ENCODE measurements at places on chromosomes 3 and 15. TPM values are rescaled to one million over a fixed set of nuclear protein-coding genes. Genes with fewer than 3 reads are reported as not detected.

Gene SLC22A13
- 0.57 TPM for total RNA-seq

Gene STRA6
- not detected for total RNA-seq

Gene UTS2B
- total RNA-seq, result not detected

Gene FANCD2OS
- total RNA-seq, result not detected

Gene ATP13A4
- total RNA-seq, result 4.2 TPM

Gene BCHE
- not detected for total RNA-seq

Gene PRKCD
- total RNA-seq, result 20.5 TPM

Gene PLS1
- 2.6 TPM for total RNA-seq

Gene TRPM1
- total RNA-seq, result not detected

DNA sequence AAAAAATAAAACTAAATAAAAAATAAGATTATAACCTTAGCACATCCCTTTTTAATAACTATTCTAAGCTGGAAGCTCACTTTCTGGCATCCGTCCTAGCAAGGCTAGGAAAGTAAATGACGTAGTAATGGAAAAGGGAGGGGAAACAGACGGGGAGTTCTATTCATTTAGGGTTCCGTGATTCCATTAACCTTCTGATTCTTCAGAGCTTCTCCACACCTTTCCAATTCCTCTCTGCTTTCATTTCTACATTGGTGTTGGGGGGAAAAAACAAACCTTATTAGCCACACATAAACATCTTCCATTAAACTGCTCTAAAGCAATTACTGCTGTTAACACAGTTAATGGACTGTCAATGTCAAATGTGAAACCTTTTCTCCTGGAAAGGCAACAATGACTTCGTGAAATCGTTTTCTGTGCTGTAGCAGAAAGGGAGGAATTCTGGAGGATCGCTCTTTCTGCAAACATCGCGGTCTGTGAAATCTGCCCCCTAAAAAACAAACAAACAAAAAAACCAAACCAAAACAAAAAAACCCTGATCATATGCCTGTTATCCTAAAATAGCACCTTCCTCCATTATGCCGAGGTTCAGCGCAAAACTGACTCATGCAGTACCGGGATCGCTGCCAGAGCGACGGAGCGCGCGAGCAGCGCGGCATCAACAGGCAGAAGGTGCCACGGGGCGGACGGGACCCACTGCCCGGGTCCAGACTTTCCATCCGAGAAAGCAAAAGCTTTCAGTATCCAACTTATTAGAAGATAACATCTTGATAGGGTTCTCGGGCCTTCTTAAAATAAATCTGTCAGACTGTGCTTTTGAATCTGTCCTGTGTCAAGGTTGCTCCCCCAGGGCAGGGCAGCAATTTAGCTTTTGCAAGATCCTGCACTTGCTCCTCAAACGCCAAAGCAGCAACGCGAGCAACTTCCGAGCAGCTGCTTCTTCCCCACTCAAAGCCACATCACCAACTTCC, 156.2 kb downstream of the FGF12 start:
- H3K27me3 ChIP-seq, result peaks cover 14% of the 10 kb centered on the region
- peak overlapping the region; percentile 5 for H3K4me3 ChIP-seq
- no peak overlapping the region for H3K27ac ChIP-seq
- DNase-seq, result no peak

DNA sequence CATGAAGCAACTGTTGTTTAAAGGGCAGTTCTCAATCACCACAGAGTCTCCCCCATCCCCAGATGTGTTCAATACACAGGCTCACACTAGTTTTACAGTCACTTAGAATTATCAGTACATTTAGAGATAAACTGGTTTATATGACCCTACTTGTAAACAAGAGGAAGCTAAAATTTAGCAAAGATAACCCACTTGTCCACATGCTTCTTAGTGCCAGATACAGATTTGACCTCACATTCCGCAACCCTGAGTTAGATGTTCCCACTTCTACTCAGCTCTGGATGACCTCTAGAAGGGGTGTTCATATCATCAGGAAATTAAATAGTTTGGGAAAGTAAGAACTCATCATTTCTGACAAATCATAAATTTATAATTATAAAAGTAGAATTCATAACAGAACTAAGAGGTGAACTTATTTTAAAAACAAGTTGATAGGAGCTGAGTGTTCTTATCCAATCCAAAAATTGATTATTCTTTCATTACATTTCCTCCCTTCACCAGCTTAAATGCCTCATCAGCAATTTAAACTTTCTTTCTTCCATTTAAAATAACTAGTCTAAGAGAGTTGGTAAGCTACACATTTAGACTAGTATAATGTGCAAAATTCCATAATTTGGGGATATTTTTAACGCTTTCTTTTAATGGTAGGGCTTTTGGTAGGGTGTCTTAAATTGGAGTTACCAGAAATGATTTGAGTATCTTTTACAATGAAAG, 131.2 kb downstream of the FBN1 start:
- no peaks in the 10 kb centered on the region for H3K36me3 ChIP-seq
- no peak for DNase-seq
- H3K4me1 ChIP-seq, result no peaks in the 10 kb centered on the region
- H3K4me3 ChIP-seq, result no peak overlapping the region
- no peak overlapping the region for H3K27ac ChIP-seq

- H3K27me3 ChIP-seq, result peaks cover 16% of the 10 kb centered on the region
- no peak overlapping the region for H3K4me3 ChIP-seq
- no peak for DNase-seq
- H3K4me1 ChIP-seq, result peaks cover 4% of the 10 kb centered on the region
- no peak overlapping the region for H3K27ac ChIP-seq
These were observed 57.8 kb downstream of the MAP3K13 start for GRCh38 chr3:185420762-185421161.

DNA sequence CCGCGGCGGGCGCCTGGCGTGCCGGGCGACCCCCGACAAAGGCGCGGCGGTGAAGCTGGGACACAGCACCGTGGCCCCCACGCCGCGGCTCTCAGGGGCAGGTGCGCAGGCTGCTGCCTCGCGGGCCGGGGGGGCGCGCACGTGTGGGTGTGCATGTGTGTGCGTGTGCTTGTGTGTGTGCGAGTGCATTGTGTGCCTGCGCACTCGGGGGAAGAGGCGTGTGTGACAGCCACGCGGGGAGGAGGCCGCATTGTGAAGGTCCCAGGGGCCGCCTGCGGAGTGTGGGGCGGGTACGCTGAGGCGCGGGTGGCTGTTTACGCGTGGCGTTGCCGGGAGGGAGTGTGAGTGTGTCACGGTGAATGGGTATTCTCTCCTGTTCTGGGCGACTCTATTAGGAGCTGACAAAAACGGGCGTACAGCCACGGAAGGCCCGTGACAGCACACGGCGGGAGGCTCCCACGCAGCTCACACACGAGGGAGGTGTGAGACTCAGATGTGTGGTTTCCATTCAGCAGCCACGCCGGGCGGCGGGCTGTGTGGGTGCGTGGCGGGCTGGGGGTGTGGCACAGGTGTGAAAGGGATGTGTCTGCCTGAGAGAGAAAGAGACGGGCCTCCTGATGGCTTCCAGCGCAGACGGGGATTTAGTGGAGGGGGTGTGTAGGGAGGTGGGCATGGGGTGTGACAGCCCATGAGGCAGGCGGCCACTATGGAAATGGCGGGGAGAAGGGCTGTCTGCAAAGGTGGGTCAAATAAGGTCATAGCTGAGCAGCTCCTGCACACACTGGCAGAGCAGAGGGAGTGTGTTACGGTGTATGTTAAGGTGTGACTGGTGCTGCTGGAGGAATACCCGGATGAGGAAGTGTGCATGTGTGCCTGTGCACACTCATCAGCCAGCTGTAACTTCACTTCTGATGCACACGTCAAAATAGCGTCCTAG, 750 bp downstream of the PODXL2 start:
- H3K4me3 ChIP-seq, result peak overlapping the region; percentile 79
- peaks cover 22% of the 10 kb centered on the region for H3K4me1 ChIP-seq
- H3K36me3 ChIP-seq, result peaks cover 2% of the 10 kb centered on the region

- H3K4me1 ChIP-seq, result peaks cover 14% of the 10 kb centered on the region
- no peak overlapping the region for H3K27ac ChIP-seq
- H3K36me3 ChIP-seq, result no peaks in the 10 kb centered on the region
- DNase-seq, result no peak
These were observed 3.3 kb upstream of the PSMD2 start for GRCh38 chr3:184295771-184296170.

GRCh38 chr15:77029166-77030047, 34.5 kb downstream of the PSTPIP1 start:
- peaks cover 21% of the 10 kb centered on the region for H3K36me3 ChIP-seq
- peaks cover 20% of the 10 kb centered on the region for H3K4me1 ChIP-seq
- no peaks in the 10 kb centered on the region for H3K27me3 ChIP-seq
- peak; percentile 29 for DNase-seq
- peak overlapping the region; percentile 56 for H3K27ac ChIP-seq
- no peak overlapping the region for H3K4me3 ChIP-seq

- no peaks in the 10 kb centered on the region for H3K36me3 ChIP-seq
- H3K27me3 ChIP-seq, result peaks cover 4% of the 10 kb centered on the region
- no peak overlapping the region for H3K4me3 ChIP-seq
- H3K4me1 ChIP-seq, result no peaks in the 10 kb centered on the region
These were observed 393.7 kb downstream of the FEZF2 start for GRCh38 chr3:61979638-61980037.

GRCh38 chr15:75325922-75326321, 9.9 kb upstream of the COMMD4 start:
- no peaks in the 10 kb centered on the region for H3K36me3 ChIP-seq
- DNase-seq, result no peak
- H3K4me1 ChIP-seq, result no peaks in the 10 kb centered on the region
- no peak overlapping the region for H3K27ac ChIP-seq
- no peak overlapping the region for H3K4me3 ChIP-seq

DNA sequence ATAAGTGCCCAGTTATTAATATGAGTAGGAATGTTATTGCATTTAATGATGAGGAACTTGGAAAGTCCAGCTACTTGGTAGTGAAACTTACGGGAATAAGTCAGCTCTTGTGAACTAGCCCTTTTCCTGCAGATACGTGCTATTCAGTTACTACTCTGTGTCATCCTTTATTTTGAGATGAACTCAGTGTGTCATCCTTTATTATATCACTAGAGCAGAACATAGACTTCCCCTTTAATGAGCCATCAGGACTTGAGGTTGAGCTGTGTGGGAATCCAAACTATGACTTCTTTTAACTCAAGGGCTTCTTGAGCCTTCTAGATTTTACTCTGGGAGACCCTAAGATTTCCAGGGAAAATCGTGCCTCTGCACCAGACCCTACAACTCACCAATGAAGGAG, 3.6 kb downstream of the ACTC1 start:
- no peak overlapping the region for H3K27ac ChIP-seq
- H3K4me3 ChIP-seq, result no peak overlapping the region
- DNase-seq, result no peak
- H3K4me1 ChIP-seq, result no peaks in the 10 kb centered on the region
- H3K27me3 ChIP-seq, result peaks cover 58% of the 10 kb centered on the region

- no peak overlapping the region for H3K27ac ChIP-seq
- H3K36me3 ChIP-seq, result no peaks in the 10 kb centered on the region
- no peak overlapping the region for H3K4me3 ChIP-seq
- no peaks in the 10 kb centered on the region for H3K4me1 ChIP-seq
These were observed 28.9 kb downstream of the CACNA1D start for GRCh38 chr3:53523346-53523745.

GRCh38 chr3:8574040-8574669, 70.4 kb downstream of the SSUH2 start:
- peaks cover 1% of the 10 kb centered on the region for H3K36me3 ChIP-seq
- H3K27me3 ChIP-seq, result peaks cover 3% of the 10 kb centered on the region
- H3K4me3 ChIP-seq, result no peak overlapping the region
- H3K4me1 ChIP-seq, result peaks cover 15% of the 10 kb centered on the region
- no peak overlapping the region for H3K27ac ChIP-seq
- no peak for DNase-seq

DNA sequence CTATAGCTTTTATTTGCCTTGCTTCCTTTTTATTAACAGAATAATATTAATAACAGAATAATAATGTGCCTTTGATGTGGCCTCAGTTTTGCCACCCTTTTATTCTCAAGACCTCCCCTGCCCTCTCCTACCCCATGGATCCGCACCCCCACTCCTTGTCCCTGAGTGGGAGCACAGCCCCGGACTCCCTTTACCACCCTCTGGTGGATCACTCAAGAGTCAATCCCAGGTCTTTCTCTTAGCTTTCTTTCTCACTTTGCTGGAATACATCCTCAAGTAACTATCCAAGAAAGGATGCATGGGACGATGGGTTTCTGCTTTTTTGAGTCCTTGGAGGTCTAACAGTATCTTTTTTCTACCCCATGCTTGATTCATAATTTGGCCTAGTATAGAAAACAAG, 63.4 kb downstream of the KLF13 start:
- H3K27me3 ChIP-seq, result no peaks in the 10 kb centered on the region
- DNase-seq, result no peak
- H3K27ac ChIP-seq, result peak overlapping the region; percentile 11
- peak overlapping the region; percentile 19 for H3K4me3 ChIP-seq
- peaks cover 17% of the 10 kb centered on the region for H3K36me3 ChIP-seq

DNA sequence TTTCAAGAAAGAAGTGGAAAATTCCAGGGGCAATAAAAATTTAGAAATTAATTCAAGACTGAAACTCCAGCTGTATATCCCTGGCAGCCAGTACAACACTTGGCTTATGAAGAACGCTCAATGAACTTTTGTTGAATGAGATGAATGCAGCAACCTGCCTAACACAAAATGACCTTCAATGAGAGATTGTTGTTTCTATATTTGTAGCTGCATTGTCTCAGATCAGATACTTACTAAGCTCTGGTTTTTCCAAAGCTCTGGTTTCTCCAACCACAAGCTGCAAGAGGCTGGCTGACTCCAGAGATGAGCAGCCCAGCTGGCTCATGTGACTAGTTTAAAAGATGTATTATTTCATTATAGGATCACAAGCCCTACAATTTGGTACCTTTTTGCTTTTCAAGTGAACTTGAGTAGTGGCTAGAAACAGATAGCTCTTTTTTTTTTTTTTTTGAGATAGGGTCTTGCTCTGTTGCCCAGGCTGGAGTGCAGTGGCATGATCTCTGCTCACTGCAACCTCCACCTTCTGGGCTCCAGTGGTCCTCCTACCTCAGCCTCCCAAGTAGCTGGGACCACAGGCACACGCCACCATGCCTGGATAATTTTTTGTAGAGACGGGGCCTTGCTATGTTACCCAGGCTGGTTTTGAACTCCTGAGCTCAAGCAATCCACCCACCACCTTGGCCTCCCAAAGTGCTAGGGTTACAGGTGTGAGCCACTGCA, 57.4 kb downstream of the UMPS start:
- H3K27me3 ChIP-seq, result peaks cover 16% of the 10 kb centered on the region
- no peak for DNase-seq
- H3K36me3 ChIP-seq, result no peaks in the 10 kb centered on the region
- no peak overlapping the region for H3K4me3 ChIP-seq
- no peak overlapping the region for H3K27ac ChIP-seq

Measured in activated naive CD8-positive, alpha-beta T cell treated with anti-CD3 and anti-CD28 coated beads, Interleukin-2, amount 10 ng/mL, durations not matched to agents 7 days and 5 days (primary cell).